ENCODE measurements at places on chromosomes 4 and X.

- DNase-seq, result no peak
Observed at GRCh38 chr4:21467551-21467950, 481.0 kb downstream of the KCNIP4 start.

DNA sequence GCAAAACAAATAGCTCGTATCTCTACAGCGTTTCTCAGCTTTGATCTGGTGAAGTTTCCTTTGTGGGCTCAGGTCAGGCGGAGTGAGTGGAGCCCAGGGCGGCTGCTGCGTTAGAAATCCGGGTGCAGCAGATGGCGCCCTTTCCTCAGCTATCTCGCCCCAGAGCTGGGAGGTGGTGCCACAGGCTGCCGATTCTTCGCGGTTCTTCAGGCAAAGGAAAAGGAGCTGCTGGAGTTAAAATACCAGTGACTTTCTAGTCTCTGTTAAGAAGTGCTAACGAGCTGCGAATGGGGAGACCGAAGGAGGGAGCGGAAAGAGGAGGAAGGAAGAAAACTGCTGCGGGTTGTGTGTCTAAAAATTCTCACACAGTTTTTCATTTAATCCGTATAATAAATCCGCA, 114.6 kb downstream of the CPE start:
- peak; percentile 31 for DNase-seq

GRCh38 chrX:154398668-154399526, 720 bp downstream of the RPL10 start:
- DNase-seq, result peak; percentile 62

DNA sequence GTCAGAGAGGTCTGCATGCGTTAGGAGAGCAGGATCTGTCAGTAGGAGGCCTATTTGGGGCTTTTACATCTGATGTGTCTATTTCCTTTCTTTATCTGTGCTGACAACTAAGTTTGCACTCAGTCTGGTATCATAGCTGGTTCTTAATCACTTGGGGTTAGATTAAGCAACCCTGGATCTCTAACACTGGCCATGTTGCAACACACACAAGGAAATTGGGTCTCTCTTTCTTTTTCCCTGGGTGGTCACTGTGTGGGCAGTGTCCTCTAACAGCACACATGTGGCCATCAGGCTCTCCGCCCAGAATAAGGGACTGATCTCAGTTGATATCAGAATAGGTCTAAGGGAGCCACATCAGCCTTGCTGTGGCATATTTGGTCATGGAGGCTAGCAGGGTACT, 38.9 kb downstream of the IGFBP7 start:
- no peak for DNase-seq

DNA sequence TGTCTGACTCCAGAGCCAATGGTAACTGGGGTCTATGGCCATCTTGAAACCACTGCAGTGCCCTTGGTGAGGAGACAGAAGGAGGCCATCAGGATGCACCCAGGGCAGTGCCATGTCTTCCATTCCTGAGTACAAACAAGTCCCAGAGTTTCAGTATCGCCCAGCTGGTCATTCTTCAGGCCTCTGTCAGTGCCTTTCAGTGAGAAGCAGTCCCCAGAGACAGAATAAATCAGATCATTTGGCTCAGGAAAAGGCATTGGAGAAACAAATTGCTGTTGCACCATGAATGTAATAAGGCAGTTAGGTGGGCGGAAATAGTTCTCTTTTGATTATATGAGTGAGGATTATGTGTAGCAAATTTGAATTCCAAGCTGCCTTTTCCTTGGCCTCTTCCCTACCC, 21.3 kb downstream of the ADGRG4 start:
- no peak for DNase-seq

Data from GDM1 (cell line).